ENCODE measurements at places on chromosomes 7 and 10. TPM values are rescaled to one million over a fixed set of nuclear protein-coding genes. Genes with fewer than 3 reads are reported as not detected.

DNA sequence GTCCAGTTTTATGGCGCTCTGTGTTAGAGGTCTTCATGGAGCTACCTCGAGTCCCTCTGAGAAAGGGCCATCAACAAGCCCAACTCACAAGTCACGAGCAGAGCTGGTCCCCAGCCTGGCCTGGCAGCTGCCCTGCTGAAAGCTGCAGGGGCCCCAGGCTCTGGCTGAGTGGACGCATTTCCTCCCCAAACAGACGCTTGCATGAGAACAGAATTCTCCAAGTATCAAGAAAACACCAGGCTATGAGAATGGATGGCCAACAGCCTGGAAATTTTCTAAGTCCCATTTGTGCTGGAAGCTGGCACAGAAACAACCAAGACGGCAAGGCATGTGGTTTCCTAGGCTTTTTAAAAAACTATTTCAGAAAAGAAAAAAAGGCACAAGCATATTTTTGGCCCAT lies 114.8 kb downstream of the FAM53B start:
- DNase-seq: no peak

DNA sequence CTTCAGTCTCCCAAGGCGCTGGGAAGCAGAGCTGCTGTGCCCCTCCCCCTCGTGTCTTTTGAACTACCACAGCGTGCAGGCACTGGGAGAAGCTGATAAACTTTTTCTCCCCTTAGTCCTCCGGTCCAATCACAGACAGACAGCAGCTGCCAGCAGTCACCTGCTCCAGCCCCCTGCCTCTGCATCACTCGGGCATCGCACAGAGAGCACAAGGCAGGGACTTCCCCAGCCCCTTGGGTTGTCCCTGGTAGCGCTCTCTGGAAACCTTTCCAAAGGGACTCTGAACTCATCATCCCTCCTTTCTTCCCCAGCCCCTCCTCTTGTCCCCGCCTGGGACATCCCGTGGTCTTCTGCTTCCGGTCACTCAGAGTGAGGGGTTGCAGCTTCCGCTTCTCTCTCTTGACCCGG lies 1.4 kb upstream of the NEUROG3 start:
- DNase-seq: no peak

- no peak for DNase-seq
Measured at GRCh38 chr7:80884511-80885195, 34.2 kb downstream of the SEMA3C start.

DNA sequence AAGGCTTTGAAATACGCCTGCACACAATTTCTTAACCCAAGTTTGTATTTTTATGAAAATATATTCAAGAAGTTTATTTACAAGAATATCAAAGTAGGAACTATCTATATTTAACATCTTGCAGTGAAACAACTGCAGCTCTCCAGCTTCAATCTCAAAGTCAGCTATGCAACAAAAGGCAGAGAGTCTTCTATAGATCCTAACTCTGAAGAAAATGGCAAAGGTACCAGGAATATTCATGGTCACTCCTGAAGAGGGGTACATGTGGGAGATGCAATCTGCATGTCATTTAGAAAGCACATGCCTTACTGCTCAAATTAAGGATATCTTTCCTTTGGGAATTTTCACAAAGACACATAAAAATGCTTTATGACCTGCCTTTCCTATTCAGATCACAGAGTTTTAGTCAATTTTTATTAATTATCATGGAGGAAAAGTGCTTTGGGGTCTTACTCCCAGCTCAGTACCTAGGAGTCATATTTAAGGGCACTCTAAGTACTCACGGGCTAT lies 1.5 kb downstream of the ANK3 start:
- DNase-seq: no peak

GRCh38 chr7:1053002-1053411 lies 8.7 kb downstream of the GPR146 start:
- DNase-seq: no peak

DNA sequence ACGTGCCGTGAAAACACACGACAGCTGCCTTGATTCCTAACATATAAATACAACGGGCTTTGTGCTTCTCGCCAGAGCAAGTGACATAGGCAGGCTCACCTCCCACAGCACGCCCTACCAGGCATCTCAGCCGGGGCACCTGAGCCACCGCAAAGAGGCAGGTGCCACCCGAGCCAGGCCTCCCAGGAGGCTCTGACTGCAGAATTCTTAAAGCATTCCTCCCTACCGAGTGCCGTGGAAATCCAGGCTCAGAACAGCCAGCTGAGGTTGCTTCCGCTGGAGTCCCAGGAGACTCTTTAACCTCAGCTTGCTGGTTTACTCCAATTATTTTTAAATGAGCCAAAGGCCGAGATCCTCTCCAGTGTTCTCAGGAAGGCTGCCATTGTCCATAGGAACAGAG lies 206.5 kb downstream of the USP6NL start:
- no peak for DNase-seq

DNA sequence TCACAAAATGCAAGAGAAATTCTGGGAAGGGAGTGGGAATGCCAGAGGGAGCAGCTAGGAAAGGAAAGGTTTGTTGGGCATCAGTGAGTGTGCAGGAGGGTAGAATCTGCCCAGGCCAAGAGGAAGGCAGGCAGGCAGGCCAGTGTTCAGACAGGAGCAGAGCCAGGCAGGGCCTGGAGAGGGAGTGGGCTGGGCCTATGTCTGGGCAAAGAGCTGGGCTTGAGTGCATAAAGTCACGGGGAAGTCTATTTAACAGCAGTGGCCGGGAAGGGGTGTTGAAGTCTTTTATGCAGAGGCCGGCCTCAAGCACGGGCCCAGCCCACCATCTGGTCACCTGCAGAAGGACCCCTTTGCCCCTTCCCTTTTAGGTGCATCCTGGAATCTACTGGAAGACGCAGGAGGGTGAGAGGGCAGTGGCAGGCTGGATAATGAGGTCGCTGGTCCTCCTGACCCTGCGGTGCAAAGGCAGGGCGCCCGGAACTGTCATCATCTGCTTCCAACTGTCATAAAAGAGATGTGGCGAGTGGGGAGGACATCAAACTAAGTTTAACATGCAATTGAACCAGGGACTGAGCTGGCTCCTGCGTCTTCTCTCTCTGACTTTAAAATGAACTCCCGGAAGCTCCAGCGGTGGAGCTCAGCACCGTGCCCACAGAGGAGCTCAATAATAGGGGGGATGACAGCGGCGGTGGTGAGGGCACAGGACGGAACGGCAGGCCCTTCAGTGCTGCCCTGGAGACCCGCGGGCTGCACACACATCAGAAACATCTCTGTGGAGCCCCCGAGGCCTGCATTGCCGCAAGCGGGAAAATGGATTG lies 29.5 kb downstream of the CARD11 start:
- DNase-seq: no peak

GRCh38 chr7:110066843-110067242 lies 1024.1 kb upstream of the LRRN3 start:
- no peak for DNase-seq

DNA sequence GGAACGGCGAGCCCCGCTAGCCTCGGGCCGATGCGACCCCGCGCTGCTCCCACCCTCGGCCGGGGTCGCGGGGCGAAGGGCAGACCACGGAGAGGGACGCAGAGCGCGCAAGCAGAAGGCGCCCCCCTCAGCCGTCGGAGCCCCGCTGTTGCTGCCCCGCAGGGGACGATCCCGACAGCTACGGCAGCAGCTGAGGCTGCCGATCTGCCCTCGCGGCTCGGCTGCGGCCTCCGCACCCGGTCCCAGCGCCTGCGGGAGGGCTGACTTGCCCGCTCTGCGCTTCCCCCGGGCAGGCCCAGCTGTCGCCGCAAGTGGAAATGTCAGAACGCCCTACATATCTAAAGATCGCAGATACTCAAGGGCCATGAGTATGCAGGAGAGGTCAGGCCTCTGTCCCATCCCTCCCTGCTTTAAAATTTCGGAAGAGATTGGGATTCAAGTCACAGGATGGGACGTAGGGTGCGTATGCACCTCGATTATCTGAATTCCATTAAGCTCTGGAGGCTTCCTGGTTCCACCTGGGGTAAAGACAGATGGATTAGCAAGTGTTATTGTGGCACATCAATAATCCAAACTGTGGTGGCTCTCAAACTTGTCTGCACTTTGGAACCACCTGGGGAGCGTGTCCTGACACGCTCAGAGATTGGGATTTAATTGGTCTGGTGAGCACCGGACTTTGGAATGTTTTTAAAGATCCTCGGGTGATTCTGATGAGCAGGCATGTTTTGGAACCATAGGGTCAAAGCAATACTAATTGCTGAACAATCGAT lies at the start of gene CRPPA:
TSS of gene CRPPA (minus strand) at position 206 of the 770 bp plus-strand sequence. CDS start 216 bp downstream, outside the sequence.
- peak; percentile 12 for DNase-seq

DNA sequence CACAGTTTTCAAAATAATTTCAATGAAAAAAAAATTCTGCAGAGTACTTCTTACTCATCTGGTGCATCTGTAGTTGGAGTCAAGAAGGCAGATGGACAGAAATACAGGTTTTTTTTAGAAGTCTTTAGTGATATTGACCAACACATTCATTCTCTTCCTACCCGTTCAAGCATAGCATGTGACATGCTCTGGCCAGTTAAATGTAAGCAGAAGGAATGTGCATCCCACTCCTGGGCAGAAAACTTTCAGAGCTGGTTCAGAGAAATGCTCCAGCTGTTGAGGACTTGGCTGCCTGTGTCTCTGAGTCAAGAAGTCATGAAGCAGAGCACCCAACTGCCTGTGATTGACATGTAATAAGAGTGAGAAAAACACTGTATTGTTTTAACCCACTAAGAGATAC lies 665.3 kb upstream of the IGFBP3 start:
- DNase-seq: no peak

- no peak for DNase-seq
Measured at GRCh38 chr7:123811056-123811455, 33.9 kb upstream of the HYAL4 start.

GRCh38 chr10:59106441-59106840 lies 70.0 kb upstream of the PHYHIPL start:
- no peak for DNase-seq

DNA sequence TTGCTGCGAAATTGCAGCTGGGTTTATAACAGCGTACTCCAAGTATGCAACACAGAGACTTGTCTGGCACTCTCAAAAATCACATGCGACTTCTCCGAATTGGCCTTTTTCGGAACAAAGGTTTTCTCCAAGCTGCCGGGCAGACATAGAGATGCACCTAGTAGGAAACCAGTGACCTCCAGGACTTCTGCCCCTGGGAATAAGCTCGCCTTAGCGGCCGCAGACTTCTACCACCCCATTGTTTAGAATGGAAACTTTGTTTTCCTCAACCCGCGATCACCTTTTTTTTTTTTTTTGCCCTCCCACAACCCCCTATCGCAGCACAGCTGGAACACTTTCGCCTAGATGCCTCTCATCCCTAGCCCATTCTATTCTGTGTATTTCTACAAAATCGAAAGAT lies 4.9 kb upstream of the HOXA10 start:
- DNase-seq: peak; percentile 11

DNA sequence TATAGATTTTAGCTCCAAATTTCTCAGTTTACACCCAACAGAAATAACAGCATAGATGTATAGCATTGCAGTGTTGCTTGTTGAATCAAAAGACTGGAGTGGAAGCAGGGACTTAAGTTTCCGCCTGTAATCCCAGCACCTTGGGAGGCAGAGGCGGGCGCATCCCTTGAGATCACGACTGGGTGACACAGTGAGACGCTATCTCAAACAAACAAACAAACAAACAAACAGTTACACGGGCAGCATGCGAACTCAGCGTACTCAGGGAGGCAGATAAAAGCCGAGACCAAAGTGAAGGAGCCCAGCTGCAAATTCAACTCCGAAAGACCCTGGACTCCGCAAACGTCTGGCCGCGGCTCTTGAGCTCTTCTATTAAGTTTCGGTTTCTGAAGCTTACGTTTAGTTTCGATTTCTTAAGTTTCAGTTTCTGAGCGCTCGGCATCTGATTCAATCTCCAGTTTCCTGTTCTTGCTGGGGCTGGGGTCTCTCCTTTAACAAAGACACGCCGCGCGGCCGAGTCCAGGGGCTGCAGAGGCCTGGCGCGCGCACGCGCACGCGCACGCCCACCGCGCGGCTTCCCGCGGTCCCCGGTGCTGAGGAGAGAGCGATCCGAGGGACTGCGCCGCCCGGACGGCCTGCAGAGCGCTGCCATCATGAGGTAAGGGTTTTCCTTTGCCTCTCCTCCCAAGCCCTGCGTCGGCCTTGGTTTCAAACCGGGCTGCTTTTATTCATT lies at the start of gene IFIT5:
TSS of gene IFIT5 (plus strand) at position 423 of the 733 bp plus-strand sequence. CDS start at position 654, 231 bp downstream.
- DNase-seq: peak; percentile 55

EPO gene
- 0.59 TPM for total RNA-seq

GNAT3 gene
- total RNA-seq: not detected

PIP gene
- not detected for total RNA-seq

AMZ1 gene
- total RNA-seq: 0.39 TPM

SCRN1 gene
- 65.1 TPM for total RNA-seq

FLNC gene
- total RNA-seq: 5.5 TPM

AKR1C8 gene
- total RNA-seq: not detected

ANKRD1 gene
- not detected for total RNA-seq

VPS37D gene
- 2.7 TPM for total RNA-seq
